ENCODE measurements at places on chromosomes 1 and 21. TPM values are rescaled to one million over a fixed set of nuclear protein-coding genes. Genes with fewer than 3 reads are reported as not detected.

GRCh38 chr21:44695641-44696040, 1.3 kb upstream of the KRTAP10-12 start:
- DNase-seq, result no peak

Gene FCRL1
- total RNA-seq, result not detected

GRCh38 chr1:202701200-202701599, 9.1 kb downstream of the SYT2 start:
- no peak for DNase-seq

DNA sequence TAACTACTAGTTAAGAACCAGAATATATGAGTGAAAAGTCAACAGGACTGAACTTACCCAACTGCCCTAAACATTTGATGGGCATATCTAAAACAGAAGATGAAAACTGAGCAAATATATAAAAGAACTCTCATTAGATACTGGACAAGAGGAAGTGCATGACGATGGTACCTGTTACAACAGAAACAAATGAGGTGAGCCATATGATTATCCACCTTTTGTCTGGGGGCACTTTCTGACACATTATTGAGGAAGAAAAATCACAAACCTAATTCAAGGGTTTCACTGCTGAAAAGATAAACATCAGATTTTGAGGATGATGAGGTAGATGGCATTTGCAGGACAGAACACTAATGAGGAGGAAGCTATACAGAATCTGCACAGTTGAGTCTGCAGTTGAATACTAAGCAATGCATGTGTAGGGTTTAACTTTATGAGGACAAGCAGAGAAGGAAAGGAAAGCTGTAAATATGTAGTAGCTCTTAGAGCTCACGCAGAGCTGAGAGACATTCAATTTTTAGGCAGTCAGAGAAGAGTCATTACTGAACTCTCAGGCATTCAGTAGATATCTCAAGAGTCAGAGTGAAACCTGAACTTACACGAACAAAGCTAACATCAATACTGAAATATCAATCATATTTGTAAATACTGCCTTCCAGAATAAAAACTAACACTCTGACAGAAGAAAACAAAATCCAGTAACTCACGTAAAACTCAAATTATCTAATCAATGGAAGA, 262.1 kb downstream of the AKT3 start:
- no peak for DNase-seq

DNA sequence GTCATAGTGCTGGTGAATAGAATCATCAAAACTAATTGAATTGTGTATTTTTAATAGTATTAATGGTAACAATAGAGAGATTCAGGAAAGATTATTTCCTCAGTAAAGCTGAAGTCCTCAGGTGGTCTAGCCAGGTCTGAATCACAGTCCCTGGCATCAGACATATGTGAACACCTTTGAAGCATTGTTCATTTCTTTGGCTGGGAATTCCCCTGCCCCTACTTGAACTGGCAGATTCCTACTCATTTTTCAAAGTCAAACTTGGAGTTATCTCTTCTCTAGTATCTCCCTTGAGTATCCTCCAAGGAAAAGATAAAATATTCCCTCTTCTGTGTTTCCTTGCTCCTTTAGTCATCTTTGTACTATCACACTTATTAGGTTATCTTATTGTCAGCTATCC, 759.8 kb downstream of the ADGRL2 start:
- DNase-seq, result no peak

Gene ATF3
- total RNA-seq, result 13.3 TPM

- no peak for DNase-seq
These were observed 10.5 kb downstream of the C1orf115 start for GRCh38 chr1:220700556-220701179.

Gene ITGB3BP
- 49.1 TPM for total RNA-seq

Gene ARTN
- not detected for total RNA-seq

DNA sequence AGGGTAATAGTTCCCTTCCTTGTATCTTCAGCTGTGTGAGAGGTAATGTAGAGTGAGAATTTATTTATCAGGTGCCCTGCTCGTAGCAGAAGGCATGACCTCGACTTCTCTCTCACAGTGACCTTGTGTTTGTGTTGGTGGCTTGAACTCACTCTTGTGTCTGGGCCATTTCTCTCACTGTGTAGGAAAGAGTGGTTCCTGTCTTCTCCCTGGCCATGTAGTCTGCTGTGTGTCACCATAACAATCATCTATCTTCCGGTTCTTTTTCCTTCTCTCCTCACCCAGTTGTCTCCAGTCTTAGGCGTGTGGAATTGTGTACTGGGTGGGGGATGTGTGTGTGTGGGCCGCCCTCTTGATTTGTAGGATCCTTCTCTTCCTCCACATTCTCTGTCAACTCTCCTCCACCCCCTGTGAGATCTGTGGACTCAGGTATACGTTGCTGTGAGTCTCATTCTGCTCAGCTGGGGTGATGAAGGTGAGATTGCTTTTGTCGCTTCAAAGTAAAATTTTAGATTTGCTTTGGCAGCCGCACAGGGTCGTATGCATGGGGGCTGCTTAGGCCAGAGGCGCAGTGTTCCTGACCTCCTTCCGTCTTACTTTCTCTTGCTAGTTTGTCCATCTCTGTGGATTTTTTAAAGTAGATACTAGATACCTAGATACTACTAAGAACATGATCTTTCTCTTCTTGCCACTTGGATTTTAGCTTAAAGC, 31.6 kb downstream of the MAPKAPK2 start:
- DNase-seq, result no peak

GRCh38 chr1:229371624-229372023, 28.8 kb upstream of the CCSAP start:
- DNase-seq, result no peak

DNA sequence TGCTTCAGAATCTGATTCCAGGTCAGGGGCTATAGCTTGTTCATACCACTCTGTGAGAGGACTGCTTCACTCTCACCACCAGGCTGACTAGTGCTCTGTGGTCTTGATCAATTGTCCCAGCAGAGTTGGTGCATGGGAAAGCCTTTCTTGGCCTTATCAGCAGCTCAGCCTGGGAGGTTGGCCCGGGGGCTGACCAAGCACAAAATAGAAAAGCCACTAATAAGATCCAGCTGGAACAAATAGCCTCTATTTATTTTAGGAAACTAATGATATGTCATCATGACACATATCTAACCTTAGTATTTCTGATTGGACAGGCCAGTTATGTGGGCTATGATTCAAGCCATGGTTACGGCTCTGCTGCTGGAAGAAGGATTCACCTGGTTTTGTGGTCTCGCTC, 134.2 kb downstream of the GDAP2 start:
- DNase-seq, result peak; percentile 67
